Kidney epithelial cell (primary cell): ENCODE measurements at places on chromosomes 5 and 9.

DNA sequence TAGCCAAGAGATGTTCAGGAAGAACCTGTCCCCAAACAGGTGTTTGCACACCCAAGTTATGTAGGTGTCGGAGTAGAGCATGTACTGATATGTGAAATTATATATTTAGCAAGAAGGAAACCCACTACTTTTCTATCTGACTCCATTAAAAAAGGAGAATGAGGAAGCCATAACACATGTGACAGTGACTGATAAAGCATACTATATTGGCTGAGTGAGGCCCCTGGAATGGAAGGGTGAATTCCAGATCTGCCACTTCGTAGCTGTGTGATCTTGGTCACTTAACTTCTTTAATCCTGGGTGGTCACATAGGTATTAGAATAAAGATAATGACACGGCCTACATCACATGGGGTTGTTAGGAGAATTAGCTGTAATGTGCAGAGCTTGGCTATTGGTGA lies 116.0 kb upstream of the MAN2A1 start:
- no peak for DNase-seq

- DNase-seq = no peak
Measured at GRCh38 chr5:147737921-147738320, 44.6 kb downstream of the JAKMIP2 start.

DNA sequence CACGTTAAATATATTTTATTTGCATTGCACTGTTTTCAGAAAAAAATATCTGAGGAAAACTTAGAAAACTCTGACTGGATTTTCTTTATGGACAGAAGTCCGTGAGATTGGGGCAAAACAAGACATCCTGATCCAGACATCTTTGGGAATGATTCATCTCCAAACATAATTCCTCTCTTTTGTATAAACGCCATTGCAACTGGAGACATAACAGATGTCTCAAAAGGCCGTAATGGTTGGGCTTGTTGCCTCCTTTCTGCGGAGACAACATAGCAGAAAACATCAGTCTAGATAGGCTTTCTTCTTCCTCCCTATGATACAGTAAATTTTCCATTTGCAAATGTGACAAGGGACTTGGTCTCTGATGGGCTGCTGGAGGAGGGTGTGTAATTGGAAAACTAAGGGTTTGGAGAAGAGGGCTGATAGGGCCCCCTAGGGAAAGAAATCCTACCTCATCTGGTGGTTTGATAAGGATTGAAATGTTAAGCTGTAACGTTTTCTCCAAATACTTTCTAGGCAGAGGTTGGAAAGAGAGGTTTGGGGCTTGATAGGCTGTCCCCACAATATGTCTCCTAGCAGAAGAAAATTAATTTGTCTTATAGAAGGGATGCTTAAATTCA lies 631.5 kb upstream of the ST8SIA4 start:
- no peak for DNase-seq

- no peak for DNase-seq
Measured at GRCh38 chr9:107946364-107947141, 457.0 kb upstream of the KLF4 start.

- DNase-seq = no peak
Measured at GRCh38 chr9:131867611-131868192, 127.8 kb upstream of the RAPGEF1 start.

- no peak for DNase-seq
Measured at GRCh38 chr5:138606378-138607064, 31.3 kb upstream of the HSPA9 start.
